Dermis blood vessel endothelial cell (primary cell): ENCODE measurements at places on chromosomes 6 and 20. TPM values are rescaled to one million over a fixed set of nuclear protein-coding genes. Genes with fewer than 3 reads are reported as not detected.

DNA sequence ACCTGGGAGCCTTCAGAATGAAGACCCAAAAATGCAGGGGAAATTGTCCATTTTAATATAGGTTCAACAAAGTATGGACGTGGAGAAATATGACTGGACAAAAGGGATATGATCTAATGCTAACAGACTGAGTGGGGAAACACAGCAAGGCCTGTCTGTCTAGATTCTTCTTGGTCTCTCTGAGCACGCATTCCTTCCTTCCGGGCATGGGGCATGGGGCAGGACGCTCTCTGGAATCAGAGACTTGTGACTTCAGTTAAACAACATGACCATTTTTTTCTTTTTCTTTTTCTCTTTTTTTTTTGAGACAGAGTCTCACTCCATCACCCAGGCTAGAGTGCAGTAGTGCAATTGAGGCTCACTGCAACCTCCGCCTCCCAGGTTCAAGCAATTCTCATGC is 31.9 kb downstream of the ZBTB2 start:
- DNase-seq = no peak

DNA sequence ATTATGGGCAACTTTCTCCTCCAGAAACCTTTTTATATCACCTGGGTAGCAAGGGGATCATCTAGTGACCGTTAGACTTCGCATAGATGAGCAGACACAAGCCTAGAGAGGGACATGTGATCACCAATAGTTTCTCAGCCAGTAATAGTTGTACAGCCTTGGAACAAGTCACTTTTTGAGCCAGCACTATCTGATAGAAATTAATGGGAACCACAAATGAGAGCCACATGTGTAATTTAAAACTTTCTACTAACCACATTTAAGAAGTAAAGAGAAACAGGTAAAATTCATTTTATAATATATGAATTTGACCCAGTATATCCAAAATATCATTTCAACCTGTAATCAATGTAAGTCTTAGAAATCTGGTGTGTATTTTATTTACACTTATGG is 592 bp upstream of the CTNNBL1 start:
- DNase-seq = no peak

GRCh38 chr6:145044641-145045246 is 690.6 kb downstream of the EPM2A start:
- peak; percentile 69 for DNase-seq

GRCh38 chr20:45963059-45964005 is 8.7 kb downstream of the ZNF335 start:
- peak; percentile 72 for DNase-seq

- no peak for DNase-seq
These were observed 8.5 kb downstream of the QRSL1 start for GRCh38 chr6:106637717-106638341.

GRCh38 chr6:46098678-46099077 is 31.1 kb upstream of the ENPP4 start:
- peak; percentile 34 for DNase-seq

DNA sequence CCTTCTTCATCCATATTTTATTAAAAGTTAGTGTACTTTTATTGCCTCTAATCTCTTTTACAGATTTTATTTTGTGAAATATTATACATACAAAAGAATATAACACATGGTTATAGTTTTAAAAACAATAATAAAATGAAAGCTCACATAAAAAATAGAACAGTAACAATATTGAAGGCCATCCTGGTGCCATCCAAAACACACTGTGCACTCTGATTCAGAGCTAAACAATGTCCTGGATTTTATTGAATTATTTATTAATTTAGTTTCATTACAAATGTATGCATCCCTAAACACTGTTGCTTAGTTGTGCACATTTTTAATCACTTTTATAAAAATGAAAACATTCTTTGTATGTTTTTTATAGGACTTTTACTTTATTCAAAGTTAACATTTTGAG is 32.9 kb downstream of the RNF217 start:
- no peak for DNase-seq

- no peak for DNase-seq
These were observed 38.0 kb downstream of the MACROD2 start for GRCh38 chr20:14033310-14033709.

GRCh38 chr6:88815491-88815890 is 147.9 kb downstream of the RNGTT start:
- peak; percentile 42 for DNase-seq

COL21A1 gene
- total RNA-seq = 0.05 and 0.34 TPM in 2 replicates

TRAPPC3L gene
- total RNA-seq = 0.17 TPM in 1 of 2 replicates, not detected in the other
